ENCODE measurements at places on chromosomes 11 and 22.

DNA sequence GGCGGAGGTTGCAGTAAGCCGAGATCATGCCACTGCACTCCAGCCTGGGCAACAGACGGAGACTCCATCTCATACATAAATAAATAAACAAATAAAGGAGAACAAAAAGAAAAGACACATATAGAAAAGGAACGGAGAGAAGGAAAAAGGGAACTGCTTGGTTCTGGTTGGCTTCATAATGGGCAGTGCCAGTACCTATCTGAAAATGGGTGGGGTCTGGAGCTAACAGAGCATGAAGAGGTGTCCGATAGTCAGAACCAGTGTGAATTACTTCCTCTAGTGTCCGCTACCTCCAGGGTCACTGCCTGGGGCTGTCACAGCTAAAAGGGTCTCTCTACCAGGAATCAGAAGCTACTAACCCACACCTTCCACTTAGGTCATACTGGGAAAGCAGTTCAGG lies 27.2 kb upstream of the TTC28 start:
- DNase-seq = no peak

DNA sequence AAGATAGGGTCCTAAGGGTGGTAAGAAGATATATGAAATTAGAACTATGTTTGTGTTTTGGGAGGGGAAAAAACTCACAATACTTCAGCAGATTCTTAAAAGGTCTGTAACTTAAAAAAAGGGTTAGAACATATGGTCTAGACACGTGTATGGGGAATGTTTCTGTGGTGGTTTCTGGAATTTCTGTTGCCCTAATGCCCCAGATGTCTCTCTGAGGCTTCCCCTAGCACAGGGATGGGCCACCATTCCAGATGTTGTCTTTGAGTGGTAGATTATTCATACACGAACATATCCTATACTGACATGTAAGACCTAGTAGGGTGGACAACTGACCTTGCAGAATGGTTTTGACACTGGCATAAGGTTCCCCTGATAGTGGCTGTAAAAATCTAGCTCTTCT lies 26.2 kb downstream of the EHF start:
- DNase-seq = no peak

GRCh38 chr22:38950527-38951295 lies 6.7 kb upstream of the APOBEC3A start:
- DNase-seq = no peak

- no peak for DNase-seq
Measured at GRCh38 chr11:70064726-70065317, 13.3 kb upstream of the ANO1 start.

- DNase-seq = peak; percentile 70
Measured at GRCh38 chr11:64358907-64359711, at the start of gene RPS6KA4. RPS6KA4 (plus strand) TSS chr11:64359162; CDS start chr11:64359236, 74 bp downstream.

All from activated CD4-positive, CD25-positive, alpha-beta regulatory T cell treated with anti-CD3 and anti-CD28 coated beads, Interleukin-2, amount 50 U/mL, for 72 hours (primary cell).